AG10803 (cell line): ENCODE measurements at places on chromosomes 4 and X.

GRCh38 chrX:68599256-68600152 lies 48.0 kb upstream of the STARD8 start:
- DNase-seq: peak; percentile 2

GRCh38 chr4:7192252-7193029 lies at the start of gene SORCS2:
Gene SORCS2, plus strand, starts transcription at chr4:7192538.
- DNase-seq: peak; percentile 44

DNA sequence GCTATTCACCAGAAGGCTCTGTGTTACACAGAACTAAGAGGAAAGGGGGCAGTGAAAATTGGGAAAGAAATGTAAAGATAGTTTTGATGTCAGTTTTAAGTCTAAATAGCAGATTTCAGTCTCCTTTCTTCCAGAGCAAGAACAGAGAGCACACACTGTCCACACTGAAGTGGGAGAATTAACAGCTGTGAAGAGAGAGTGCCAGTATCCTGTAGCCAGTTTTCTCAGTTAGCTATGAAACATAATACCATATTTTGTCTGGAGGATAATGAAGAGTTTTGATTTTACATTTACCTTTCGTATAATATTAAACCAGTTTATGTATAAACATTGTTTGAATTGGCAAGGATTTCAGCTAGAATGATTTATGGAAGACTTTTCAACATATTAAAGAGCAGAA lies 35.1 kb downstream of the FBXO8 start:
- no peak for DNase-seq

- no peak for DNase-seq
Observed at GRCh38 chr4:82885410-82885809, 5.5 kb downstream of the SEC31A start.

DNA sequence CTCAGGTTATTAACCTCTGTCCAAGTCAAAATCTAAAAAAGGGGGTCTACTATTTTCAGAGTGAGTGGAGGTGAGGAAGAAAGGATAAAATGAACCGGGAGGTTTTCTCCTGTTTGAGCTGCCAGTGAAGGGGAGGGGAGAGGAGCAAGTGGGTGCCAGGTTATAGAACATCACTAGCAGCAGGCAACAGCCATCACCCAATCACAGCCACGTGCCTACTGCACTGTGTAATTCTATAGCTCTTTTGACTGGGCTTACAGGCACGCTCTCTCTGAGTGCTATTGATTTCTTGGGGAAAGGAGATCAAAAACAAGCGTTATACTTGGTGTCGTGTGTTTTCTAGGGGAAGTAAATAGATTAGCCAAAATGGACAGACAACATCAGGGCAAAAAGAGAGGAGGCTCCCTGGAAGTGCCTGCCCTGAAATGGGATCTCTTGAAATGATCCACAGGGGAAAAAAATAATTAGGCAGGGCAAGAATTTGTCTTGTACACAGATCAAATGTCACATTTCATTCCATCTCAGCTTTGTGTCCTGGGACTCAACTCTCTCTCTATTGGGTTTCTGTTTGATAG lies 300.5 kb upstream of the LCORL start:
- DNase-seq: no peak

GRCh38 chrX:151987108-151987507 lies 12.6 kb upstream of the GABRE start:
- no peak for DNase-seq

DNA sequence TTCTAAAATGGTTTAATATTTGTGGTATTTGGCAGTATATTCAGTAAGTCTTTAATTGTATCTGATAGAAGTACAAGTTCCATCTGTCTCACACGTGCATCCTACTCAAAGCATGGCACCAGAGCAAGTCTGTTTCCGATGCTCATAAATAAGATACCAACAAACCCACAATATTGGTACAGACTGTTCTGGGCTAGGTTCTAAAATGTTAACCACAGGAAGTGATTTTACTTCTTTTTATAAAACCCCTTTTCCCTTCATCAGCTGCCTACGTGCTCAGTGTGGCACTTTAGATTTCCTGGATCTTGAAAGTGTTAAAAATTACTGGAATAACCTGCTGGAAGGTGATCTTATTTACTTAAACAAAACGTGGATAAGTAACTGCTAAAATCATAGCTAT lies 165.1 kb downstream of the CFAP299 start:
- DNase-seq: peak; percentile 79

GRCh38 chr4:6689506-6689960 lies 4.1 kb upstream of the S100P start:
- DNase-seq: no peak

- no peak for DNase-seq
Observed at GRCh38 chr4:126766241-126766640, 866.5 kb upstream of the INTU start.

DNA sequence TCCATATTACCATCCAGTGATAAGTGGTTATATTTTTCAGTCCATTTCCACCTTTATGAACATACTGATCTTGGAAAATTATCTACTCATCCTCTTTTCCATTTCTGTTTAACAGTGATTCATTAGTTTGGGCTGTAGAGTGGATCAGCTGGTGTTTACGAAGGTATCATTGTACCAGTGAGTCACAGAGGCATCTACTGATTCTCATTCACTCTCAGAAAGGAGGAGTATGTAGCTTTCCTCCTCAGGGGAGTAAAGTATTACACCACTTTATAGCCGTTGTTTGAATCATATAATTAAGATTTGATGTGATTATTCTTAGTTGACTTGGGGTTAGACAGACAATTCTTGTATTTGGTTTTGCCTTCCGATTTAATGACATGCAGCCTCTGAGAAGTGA lies 74.7 kb downstream of the GALNT7 start:
- DNase-seq: peak; percentile 25

- DNase-seq: peak; percentile 11
Observed at GRCh38 chr4:152193059-152193458, 342.8 kb downstream of the FBXW7 start.

GRCh38 chr4:123505095-123506010 lies 108.8 kb downstream of the SPRY1 start:
- peak; percentile 38 for DNase-seq

DNA sequence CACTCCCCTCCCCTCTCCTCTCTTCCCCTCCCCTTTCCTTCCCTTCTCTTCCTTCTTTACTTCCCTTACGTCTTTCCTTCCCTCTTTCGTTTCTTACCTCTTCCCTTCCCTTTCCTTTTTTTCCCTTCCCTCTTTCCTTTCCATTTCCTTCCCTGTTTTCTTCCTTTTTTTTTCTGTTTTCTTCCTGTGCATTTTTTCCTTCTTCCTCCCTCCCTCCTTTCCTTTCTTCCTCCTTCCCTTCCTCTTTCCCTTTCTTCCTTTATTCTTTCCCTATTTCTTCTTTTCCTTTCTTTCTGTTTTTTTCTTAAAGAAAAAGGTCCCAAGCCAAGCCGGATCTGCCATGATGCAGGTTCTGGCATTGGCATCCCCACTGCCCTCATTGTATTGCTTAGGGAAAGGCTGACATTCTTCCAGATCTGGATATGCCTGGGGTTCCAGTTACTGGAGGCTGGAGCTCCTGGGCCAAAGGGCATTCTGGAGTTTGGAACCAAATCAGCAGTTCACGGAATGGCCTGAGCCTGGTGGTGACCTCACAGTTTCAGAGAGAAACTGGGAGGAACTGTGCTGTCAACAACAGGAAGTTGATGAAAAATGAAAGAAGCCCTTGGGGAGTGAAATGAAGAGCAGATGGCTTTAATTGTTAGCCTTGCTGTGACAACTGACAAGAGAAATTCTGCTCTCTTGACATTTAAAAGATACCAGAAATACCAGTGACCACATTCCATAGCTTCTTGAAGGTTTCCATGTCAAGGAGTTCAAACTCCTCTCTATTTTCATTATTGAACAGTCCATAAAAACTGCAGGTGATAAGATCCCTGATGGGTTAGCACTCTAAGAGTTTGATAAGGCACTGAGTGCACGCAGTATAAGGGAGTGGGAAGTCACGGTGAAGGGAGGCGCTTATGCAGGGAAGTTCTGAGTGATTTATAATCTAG lies 622.1 kb downstream of the SPRY1 start:
- DNase-seq: peak; percentile 86

- DNase-seq: no peak
Observed at GRCh38 chr4:26073886-26074560, 160.0 kb downstream of the SMIM20 start.

GRCh38 chr4:65120287-65120686 lies 550.0 kb downstream of the EPHA5 start:
- DNase-seq: no peak

DNA sequence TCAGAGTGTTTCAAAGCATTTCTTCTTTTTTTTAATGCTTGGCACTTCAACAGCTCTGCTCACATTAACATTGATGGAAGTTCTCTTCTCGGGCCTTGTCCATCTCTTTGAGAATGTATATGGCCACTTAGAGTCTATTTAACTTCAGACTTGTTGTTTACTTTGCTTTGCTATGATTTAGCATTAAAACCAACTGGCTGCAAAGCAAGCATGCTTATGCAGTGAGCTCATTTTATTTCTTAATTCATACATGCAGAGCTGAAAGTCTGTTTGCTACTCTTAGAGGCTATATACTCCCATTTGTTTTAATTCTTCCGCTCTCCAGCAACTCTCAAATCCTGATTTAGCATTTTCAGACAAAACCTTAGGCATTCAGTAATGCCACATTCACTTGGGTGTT lies 107.6 kb upstream of the PACRGL start:
- peak; percentile 38 for DNase-seq

- no peak for DNase-seq
Observed at GRCh38 chrX:9205599-9206223, 171.8 kb upstream of the FAM9B start.

GRCh38 chr4:65696436-65696835 lies 26.1 kb upstream of the EPHA5 start:
- DNase-seq: no peak

DNA sequence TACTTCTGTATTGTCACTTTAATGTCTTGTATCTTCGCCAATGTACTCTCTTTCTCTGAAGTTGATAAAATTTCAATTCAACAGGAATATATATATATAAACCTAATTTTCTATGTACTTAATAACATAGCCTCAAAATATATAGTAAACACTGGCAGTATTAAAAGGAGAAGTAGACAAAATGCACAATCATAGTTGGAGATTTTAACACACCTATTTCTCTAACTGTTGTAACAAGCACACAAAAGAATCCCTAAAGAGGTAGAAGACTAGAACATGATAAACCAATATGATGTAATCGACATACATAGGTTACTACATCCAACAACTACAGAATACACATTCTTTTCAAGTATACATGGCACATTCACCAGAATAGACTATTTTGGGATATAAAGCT lies 65.5 kb downstream of the ZNF81 start:
- no peak for DNase-seq

DNA sequence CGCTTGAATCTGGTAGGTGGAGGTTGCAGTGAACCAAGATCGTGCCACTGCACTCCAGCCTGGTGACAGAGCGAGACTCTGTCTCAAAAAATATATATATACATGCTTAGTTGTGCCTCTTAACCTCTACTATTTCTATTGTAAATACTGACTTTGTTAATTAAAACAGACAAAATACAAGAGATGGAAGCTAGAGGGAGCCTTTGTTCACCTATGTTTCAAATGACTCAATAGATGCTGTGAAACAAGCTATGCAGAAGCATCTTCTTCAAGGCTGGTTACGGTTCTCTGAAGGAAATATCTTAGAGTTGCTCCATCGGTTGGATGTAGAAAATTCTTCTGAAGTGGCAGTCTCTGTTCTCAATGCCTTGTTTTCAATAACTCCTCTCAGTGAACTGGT lies 6.2 kb downstream of the NCAPG start:
- DNase-seq: peak; percentile 87

DNA sequence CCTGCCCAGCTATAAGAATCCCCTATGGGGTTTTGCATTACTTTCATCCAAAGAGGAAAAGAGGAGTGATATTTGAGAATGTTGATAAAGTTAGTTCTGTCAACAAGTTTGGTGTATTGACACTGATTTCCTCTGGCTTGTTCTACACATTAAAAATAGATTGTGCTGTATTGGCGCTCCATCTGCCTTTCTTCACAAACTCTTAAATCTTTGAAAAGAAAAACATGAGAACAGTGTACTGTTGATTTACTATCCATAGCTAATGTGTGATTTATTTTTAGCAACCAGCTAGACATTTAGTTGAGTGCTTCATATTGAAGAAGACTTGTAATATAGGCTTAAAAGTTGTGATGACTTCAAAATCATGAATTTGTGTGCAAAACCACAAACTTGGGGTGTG lies 261.2 kb upstream of the ANKRD50 start:
- DNase-seq: no peak

- DNase-seq: peak; percentile 52
Observed at GRCh38 chr4:153465615-153466080, 512 bp upstream of the TMEM131L start.

GRCh38 chrX:129641941-129642340 lies 12.8 kb downstream of the APLN start:
- peak; percentile 40 for DNase-seq

GRCh38 chr4:137025484-137026059 lies 506.7 kb downstream of the PCDH18 start:
- no peak for DNase-seq

DNA sequence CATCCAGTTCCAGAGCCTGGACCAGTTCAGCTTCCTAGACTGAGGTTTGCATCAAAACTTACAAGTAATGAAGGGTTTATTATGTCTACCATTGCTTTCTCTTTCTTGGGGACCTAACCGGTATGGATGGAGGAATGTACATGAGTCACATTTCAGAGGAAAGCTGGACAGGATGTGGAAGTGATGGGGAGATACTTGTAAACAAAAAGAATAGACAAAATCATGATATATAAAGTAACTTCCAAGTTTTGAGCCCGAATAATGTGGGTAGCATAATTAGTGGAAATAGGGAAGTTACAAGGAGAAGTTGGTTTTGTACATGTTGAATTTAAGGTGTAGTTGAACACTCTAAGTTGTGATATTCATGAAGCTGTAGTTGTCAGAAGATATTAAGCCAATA lies 15.0 kb downstream of the FNIP2 start:
- peak; percentile 60 for DNase-seq

DNA sequence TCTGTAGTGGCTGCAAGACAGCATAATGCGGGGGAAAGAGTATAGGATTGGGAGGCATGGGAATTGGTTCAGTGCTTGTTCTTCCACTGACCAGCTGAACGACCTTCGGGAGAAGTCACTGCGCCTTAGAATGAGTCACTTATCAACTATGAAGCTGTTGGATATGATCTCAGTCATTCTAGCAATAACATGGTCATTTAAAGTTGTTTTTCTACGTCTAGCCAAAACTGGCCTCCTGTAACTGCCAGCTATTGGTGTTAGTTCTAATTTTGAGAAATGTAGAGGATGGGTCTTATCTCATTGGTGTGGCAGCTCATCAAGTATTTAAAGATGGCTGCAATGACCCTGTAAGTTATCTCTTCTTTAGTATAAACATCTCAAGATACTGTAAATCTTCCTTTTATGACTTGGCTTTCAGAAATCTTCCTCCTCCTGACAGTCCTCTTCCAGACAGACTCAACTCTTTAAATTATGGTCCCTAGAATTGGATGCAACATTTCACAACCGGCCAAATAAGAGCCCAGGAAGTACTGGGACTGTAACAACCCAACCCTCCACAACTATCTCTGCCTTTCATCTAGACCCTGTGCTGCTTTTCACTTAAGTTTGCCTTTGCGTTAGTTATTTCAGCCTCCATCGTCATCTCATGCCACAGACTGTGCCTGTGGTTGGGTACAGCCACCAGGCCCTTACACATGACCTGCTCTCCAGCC lies 243.3 kb downstream of the CBR4 start:
- peak; percentile 66 for DNase-seq
